Calu3 (cell line): ENCODE measurements at places on chromosomes 3 and 15. TPM values are rescaled to one million over a fixed set of nuclear protein-coding genes. Genes with fewer than 3 reads are reported as not detected.

The ACAD9 gene
- total RNA-seq: 112 and 124 TPM in 2 replicates

The CTXN2 gene
- total RNA-seq: not detected in 2 replicates

The ALPK3 gene
- total RNA-seq: 4.6 TPM in 2 replicates

DNA sequence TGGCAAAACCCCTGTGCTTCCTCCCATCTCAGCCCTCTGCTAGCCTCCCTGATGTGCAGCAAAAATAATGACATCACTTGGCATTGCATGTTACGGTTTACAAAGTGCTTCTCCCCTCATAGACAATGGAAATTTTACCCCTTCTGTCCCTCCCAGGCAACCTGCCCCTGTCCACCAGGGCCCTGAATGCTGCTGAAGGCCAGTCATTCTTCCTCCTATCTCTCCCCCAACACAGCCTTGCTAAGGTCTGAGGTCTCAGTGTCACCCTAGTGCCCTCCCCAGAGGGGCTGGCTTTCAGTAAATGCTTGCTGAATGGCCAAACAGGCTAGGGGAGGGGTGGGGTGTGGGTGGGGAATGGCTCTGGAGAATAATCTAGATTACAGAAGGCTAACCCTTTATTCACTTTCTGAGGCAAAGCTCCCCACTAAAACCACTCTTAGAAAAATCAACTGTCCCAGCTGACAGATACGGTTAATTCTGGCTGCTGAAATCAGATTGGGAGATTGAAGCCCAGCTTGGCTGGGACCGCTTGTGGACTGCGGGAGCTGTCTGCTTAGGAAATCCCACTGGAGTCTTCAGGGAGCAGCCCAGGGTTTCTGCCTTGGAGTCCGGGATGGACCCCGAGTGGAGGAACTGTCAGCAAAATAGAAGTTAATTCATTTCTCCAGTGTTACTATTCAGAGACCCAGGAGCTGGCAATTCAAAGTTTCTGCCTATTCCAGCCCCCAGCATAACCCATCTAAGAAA, 22.9 kb downstream of the ANP32A start:
- H3K27me3 ChIP-seq: no peaks in the 10 kb centered on the region
- no peak overlapping the region for H3K4me3 ChIP-seq
- no peak overlapping the region for H3K27ac ChIP-seq
- DNase-seq: no peak
- H3K4me1 ChIP-seq: peaks cover 50% of the 10 kb centered on the region
- peaks cover 11% of the 10 kb centered on the region for H3K36me3 ChIP-seq

DNA sequence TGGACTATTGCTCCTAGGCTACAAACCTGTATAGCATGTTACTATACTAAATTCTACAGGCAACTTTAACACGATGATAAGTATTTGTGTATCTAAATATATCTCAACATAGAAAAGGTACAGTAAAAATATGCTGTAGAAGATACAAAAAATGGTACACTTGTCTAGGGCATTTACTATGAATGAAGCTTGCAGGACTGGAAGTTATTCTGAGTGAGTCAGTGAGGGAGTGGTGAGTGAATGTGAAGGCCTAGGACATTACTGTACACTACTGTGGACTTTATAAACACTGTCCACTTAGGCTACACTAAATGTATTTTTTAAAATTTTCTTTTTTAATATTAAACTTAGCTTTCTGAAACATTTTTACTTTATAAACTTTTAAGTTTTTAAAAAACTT, 140.5 kb upstream of the SGO1 start:
- no peaks in the 10 kb centered on the region for H3K36me3 ChIP-seq
- H3K27ac ChIP-seq: no peak overlapping the region
- peaks cover 25% of the 10 kb centered on the region for H3K4me1 ChIP-seq
- H3K4me3 ChIP-seq: no peak overlapping the region
- no peak for DNase-seq
- H3K27me3 ChIP-seq: no peaks in the 10 kb centered on the region

DNA sequence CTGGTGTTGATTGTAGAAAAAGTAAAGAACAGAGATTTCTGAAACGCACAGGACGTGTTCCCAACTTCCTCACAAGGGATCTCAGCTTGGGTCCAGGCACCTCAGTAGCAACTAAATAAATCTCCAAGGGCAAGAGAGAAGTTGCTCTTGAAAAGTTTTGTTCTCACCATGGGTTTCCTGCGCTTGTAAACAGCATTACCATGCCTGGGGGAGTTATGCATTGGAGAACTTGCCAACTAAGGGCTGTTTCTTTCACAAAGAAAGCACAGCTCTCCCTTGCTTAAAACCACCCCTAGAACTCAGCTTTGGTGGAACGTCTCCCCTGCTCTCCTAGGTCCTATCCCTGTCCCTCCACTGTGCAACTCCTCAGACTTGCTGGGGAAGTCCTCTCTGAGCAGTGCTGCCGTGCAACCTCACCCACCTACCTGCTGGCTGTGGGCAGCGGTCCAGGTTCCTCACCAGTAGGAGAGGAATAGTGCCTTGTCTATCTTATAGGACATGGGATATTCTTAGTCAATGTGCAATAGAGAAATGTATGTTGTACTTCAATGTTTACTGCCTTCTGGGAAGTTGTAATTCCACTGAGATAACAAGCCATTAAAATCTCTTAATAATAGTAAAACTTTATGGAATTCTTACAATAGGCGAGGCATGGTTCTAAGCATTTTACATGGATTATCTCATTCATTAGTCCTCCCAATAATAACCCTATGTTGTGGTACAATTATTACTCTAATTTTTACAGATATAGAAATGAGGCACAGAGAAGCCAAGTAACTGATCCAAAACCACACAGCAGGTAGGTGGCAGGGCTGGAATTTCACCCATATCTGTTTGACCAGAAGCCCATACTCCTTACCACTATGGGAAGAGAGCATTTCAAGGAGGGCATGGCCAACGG, 51.5 kb downstream of the UMPS start:
- H3K27me3 ChIP-seq: no peaks in the 10 kb centered on the region
- no peak overlapping the region for H3K4me3 ChIP-seq
- no peak overlapping the region for H3K27ac ChIP-seq
- peaks cover 5% of the 10 kb centered on the region for H3K4me1 ChIP-seq

- no peaks in the 10 kb centered on the region for H3K27me3 ChIP-seq
- peak overlapping the region; percentile 95 for H3K27ac ChIP-seq
- peak overlapping the region; percentile 58 for H3K4me3 ChIP-seq
- no peaks in the 10 kb centered on the region for H3K4me1 ChIP-seq
These were observed 1.0 kb downstream of the PDE12 start for GRCh38 chr3:57557085-57557537.

DNA sequence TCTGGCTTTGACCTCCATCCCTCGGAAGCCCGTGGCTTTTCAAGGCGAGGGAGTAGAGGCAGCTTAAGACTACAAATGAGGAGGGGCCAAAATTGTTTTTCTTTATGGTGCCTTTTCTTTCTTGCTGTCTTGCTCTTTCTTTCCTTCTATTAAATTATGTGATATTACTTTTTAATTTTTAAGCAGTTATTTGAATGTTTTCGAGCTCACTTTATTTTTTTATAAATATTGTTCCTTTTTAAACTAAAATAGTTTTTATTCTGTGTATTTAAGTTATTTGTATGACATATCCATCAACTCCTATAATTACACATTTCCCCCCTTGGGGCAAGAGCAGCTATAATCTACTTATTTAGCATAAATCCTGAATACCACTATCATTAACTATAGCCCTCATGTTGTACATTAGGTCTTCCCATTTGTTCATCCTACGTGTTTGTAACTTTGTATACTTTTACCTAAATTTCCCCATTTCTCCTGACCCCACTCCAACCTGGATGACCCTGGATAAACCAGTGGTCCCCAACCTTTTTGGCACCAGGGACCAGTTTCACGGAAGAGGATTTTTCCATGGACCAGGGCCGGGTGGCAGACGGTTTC, 622 bp upstream of the PLSCR1 start:
- H3K4me1 ChIP-seq: peaks cover 47% of the 10 kb centered on the region
- H3K4me3 ChIP-seq: peak overlapping the region; percentile 87
- peak overlapping the region; percentile 91 for H3K27ac ChIP-seq
- H3K27me3 ChIP-seq: no peaks in the 10 kb centered on the region

DNA sequence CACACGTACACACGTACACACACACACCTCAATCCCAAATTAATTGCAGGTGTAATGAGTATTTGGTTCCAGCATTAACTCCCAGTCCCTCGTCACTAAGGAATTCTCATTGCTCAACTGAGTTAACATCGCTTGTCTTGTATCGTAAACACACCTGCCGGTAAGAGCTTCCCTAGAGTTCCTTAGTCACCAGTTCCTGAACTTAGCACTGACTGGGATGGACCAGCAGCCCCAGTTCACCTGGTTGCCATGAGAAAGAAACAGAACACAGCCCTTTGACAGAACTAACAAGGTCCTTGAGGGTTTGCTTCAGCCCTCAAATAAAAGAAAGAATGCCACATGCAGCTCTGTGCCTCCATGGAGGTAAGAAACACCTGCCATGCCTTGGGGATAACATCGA, 66.3 kb upstream of the SLCO3A1 start:
- DNase-seq: no peak
- no peaks in the 10 kb centered on the region for H3K36me3 ChIP-seq
- H3K27ac ChIP-seq: no peak overlapping the region
- H3K4me3 ChIP-seq: no peak overlapping the region
